ENCODE measurements at places on chromosomes 1 and 21.
A peak's percentile ranks its signal among the peaks of the same experiment; 100 is the strongest.

- DNase-seq: no peak
Observed at GRCh38 chr1:212485913-212486618, 53.3 kb downstream of the NENF start.

GRCh38 chr1:163357378-163357777 is 35.6 kb downstream of the NUF2 start:
- no peak for DNase-seq

DNA sequence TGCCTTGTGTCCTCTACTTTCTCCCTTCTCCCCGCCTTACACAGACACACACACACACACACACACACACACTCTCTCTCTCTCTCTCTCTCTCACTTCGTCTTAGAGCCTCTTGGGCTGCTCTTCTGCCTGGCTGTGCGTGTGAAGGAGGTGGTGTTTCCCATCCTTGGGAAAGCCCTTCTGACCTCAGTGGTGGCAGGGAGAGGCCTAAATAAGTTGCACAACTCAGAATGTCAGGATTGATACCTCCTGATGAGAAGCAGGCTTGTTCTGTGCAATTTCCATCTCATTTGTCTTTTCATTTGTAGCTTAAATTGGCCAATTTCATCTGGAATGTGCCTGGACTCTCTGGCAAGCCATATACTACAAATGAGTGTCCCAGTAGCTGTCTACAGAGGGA is 25.0 kb downstream of the LRRN2 start:
- no peak for DNase-seq

DNA sequence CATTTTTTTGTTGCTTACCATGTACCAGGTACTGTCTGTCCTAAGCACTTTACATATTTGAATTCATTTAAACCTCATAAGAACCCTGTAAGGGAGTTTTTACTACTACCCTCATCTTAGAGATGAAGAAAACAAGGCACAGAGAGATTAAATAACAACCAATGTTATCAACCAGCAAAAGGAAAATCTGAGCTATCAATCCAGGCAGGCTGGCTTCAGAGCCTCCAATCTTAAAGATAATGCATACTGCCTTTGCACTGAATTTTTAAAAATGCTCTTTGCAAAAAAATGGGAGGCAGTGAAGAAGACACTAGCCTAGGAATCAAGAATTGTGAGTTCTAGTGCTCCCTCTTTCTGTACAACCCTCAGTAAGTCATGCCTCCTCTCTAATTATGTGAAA is 18.7 kb downstream of the NDC1 start:
- DNase-seq: no peak

DNA sequence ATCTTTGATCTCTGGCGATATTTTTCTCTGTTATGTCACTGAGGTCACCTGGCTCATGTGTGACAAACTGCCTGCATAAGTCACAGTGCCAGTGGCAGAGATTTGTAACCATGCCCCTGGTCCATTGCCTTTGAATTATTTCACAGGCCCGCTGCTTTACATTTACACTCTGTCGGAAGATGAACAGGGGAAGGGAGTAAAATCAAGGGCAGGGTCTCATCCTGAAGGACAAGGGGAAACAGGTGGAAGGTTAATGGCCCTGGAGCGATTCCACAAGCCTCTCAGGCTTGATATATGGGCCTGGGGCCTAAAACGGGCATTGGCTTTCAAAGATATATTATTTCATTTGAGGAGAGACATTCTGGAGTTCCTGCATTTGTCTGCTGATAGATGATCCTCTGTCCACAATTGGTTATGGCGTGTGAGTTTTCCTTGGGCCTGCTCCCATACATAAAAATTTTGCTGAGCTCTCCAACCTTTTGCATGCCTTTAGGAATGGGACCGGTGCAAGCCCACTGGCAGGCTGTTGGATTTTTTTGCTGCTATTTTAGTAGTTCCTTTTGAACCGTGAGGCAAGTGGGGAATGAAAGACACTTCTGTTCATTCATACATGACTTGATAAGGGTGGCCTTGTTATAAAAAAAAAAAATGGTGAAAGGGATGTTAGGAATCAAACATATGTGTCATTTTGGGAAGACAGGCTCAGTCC is 51.9 kb downstream of the NR5A2 start:
- DNase-seq: no peak

GRCh38 chr1:230807561-230808280 is 60.5 kb downstream of the CAPN9 start:
- DNase-seq: no peak

DNA sequence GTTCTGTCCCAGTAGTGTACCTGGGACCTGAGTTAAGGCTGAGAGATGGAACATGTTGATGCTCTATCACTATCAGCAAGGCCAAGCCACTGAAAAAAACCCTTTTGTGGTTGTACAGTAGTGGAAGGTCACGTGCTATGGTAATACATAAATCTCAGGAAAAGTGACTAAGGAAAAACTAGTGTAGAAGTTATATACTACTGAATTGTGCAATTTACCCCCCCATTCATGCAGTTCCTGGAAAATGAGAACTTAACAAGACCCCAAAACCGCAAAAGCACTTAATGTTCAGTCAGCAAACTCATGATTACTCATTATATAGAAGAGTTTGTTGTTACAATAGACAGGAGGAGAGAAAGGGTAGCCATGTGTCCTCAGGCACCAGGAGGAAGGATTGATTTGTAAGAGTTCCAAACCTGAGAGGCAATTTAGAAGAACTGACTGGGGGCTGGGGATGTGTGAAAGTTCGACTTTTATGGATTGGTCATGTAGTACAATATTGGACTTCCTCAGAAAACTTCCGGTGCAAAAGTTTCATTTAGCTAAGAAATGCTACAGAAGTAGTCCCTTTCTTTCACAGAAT is 91.6 kb downstream of the RGL1 start:
- no peak for DNase-seq

GRCh38 chr1:201217146-201217545 is 26.5 kb downstream of the IGFN1 start:
- DNase-seq: no peak

- no peak for DNase-seq
Observed at GRCh38 chr1:224408294-224408590, 26.4 kb downstream of the WDR26 start.

DNA sequence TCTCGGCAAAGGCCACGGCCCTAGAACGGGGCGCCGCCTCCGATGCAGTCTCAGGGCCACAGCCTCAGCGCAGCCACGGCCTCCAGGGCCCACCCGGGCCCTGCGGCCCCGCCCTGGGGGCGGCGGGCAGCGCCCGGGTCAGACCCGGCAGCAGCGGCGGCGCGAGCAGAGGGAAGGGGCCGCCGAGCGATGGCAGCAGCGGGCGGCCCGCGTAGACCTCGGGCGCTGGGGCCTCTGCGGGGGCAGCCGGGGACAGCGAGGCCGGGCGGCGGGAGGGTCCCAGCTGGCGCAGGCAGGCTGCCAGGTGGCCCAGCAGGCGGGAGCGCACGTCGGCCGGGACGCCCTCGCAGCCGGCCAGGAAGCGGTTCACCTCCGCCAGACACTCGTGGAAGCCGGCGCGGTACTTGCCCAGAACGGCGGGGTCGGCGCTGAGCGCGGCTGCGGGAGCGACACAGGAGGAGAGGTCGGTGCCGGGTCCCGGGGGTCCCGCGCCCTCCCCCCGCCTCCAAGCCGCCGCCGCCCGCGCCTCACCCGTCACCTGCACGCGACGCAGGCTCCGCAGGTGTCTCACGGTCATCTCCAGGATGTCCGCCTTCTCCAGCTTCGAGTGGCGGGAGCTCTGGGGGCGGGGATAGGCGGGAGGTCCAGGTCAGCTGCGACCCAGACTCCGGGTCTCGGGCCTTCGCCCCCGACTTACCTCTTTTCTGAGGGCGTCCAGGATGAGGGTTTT is 737 bp downstream of the HES4 start:
- DNase-seq: no peak

- no peak for DNase-seq
Observed at GRCh38 chr1:185144233-185144632, 12.5 kb downstream of the TRMT1L start.

DNA sequence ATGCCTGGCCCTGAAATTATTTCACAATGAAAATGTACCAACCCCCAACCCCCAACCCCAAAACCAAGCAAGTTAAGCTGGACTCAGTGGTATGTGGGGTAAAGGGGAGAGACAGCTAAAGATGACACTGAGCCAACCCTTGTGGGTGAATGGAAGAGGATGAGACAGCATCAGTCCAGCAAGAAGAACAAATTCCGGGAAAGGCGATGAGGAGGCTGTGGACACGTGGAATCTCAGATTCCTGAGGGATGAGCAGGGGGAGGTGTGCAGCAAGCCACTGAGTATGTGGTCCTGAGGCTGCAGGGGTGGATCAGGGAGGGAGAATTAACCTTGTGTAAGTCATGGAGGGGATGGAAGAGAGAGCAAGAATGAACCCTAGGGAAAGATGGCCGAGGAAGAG is 14.4 kb upstream of the ZNF362 start:
- no peak for DNase-seq

DNA sequence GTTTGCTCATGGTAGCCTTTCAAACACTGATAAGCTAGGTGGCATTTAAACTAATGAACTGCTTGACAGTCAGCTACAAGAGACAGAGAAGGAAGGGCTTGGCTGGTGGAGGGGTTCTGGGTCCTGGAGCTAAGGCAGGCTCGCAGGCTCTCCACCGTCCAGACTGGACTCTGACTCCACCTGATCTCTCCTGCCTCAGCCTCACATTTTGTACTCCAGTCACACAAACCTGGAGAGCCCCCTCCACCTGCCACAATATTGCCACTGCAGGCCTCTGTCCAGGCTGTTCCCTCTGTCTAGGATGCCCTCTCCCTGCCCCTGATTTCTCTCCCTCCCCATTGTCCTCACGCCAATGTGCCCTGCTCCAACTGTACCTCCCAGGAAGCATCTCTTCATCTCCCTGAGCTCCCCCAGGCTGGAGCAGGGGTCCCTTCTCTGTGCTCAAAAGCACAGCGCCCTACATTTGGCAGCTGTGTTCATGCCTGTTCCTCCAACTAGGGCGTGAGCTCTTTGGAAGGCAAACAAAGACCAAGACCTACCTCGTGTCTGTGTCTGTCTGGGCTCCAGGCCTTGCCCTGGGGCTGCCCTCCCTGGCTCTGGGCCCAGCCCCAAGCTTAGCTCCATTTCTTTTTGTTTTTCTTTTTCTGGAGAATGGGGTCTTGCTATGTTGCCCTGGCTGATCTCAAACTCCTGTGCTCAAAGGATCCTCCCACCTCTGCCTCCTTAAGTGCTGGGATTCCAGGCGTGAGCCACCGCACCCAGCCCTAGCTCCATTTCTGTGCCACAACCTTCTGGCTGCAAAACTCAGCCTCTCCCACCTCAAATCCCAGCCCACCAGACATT is 2.9 kb downstream of the TIE1 start:
- no peak for DNase-seq

DNA sequence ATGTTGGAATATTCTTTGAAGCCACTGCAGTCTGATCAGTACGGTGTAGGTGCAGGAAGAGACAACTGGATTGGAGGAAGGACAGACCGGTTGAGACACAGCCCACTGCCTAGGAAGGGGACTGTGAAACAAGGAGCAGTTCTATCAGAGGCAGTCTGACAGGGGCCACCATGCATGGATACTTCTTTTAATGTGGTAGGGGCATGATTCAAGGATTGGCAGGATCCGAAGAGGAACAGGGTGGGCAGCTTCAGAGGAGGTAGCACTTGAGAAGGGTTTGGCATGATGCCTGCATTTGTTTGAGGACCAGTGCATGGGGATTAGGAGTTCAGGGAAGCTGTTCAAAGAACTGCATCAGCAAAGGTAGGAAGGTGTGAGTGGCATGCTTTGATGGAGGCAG is 167.9 kb downstream of the DYRK1A start:
- DNase-seq: no peak

GRCh38 chr1:65210325-65210724 is 62.3 kb downstream of the AK4 start:
- DNase-seq: no peak

DNA sequence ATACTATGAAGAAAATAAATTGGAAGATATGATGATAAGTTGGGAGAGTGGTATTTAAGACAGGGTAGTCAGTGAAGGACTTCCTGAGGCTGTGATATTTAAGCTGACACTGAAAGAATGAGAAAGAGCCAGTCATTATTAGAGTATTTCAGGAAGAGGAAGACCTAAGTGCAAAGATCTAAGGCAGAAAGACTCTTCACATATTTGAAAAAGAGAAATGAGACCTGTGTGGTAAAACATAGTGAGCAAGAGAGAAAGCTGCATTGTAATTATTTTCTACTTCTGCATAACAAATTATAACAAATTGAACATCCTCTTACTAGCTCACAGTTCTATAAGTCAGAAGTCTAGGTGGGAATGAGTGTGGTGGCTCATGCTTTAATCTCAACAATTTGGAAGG is 34.6 kb upstream of the DOCK7 start:
- no peak for DNase-seq

- DNase-seq: no peak
Observed at GRCh38 chr21:36858320-36858957, 108.0 kb downstream of the HLCS start.

- DNase-seq: no peak
Observed at GRCh38 chr1:20684050-20684620, 23.0 kb upstream of the DDOST start.

- DNase-seq: peak; percentile 39
Observed at GRCh38 chr1:42747125-42747524, 7.1 kb upstream of the CLDN19 start.

DNA sequence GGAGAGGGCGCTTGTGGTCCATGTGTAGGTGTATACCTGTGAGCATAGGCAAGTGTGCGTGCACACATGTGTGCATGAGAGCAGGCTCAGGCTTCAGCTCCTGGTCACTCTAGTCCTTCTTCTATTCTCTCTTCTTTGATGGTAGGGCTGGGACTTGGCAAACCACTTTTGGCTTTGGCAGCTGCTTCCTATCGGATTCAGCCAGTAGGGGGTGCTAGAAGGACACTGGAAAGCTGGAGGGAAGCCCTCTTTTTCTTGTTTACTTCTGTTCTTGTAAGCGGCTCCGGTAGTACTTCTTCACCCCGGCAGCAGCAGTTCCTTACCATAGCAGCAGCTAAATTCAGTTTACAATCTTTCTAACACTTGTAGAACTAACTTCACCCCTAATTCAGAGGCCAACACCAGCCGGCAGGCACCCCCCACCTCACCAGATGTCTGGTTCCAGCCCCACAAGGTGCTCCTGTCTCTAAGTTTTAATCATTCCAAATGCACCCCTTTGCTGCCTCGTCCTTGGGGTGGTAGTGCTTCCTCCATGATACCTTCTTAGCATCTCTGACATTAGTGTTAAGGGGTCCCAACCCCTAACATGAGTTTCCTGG is 25.1 kb downstream of the NENF start:
- peak; percentile 31 for DNase-seq

GRCh38 chr1:237911911-237912310 is 21.2 kb upstream of the ZP4 start:
- no peak for DNase-seq

DNA sequence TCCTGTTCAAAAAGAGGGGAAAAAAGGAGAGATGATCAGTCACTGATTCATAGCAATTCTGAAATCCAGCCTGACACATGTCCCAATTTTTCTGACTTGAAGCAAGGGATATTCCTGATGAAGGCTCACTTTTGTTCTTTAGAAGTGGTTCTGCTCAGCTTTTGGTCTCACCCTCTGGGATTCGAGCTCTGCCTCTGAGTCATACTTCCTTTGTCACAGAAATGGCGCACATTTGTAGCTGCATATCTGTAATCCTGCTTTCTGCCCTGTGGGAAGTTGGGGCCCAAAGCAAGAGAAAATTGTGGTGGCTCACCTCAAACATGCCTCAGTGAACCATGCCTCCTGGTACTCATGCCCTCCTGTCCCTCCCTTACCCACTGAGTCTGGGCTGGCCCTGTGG is 22.3 kb upstream of the FAM78B start:
- no peak for DNase-seq

- no peak for DNase-seq
Observed at GRCh38 chr1:218361298-218362065, 16.3 kb downstream of the TGFB2 start.

All from T-helper 9 cell (primary cell).